ENCODE measurements at places on chromosomes 12 and 14.

DNA sequence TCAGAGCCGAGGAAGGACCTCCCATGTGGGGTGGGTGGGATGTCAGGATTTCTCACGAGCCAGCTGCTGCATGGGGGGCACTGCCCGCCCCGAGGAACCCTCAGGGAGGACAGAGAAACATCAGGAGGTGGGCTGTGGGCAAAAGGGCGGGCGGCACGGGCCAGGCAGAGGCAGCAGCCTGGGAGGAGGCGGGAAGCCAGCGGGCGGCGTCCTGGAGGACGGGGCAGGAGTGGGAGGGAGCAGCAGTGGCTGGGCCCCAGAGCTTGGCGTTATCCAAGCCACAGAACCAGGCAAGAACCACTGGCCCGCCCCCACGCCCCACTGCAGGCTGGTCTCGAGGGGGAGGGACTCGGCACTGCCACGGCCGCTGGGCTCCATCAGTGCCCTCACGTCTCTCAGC, 2.4 kb downstream of the C14orf180 start:
- DNase-seq: no peak

GRCh38 chr12:86660488-86661147, 404.4 kb upstream of the MGAT4C start:
- DNase-seq: no peak

DNA sequence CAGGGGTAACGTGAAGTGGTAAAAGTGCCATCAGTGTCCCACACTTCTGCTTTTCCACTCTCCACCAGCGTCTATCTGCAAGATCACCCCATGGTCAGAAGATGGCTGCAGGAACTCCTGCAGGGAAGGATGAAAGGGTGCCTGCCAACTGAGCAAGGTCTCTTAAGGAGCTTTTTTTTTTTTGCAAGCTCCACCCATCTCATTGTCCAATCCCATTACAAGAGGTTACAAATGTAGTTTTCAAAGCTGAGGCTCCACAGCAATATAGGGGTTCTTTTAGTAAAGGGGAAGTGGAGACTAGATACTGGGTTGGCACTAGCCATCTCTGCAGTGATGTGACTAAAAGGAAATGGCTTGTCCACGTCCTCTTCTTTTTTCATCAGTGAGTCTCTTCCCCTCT, 5.9 kb upstream of the BHLHE41 start:
- no peak for DNase-seq

GRCh38 chr12:132604668-132605441, 5.5 kb downstream of the LRCOL1 start:
- no peak for DNase-seq

- no peak for DNase-seq
These were observed 68.8 kb downstream of the TMX1 start for GRCh38 chr14:51308866-51309265.

GRCh38 chr12:84694116-84694515, 218.5 kb downstream of the SLC6A15 start:
- peak; percentile 83 for DNase-seq

DNA sequence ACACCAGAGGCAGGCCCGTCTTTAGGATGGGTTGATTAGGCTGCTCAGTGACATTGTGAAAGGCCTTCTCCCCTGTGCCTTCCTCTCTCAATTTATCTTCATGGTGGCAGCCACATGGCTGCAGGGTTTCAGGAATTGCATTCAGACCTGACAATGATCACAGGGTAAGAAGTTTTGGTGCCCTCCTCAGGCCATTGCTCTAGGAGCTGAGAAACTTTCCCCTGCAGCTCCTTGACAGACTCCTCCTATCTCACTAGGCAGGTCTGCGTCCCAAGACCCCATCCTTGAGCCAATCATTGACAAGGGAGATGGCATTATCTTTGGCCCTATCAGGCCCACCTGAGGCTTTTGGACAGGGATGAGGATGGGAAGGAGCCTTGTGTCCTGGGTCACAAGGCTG, 57.4 kb upstream of the ANO4 start:
- no peak for DNase-seq

GRCh38 chr12:69540987-69541386, 44.3 kb upstream of the CCT2 start:
- no peak for DNase-seq

- DNase-seq: peak; percentile 49
These were observed 62.8 kb upstream of the RFLNA start for GRCh38 chr12:124231980-124232653.

- DNase-seq: no peak
These were observed 87.9 kb downstream of the PHLDA1 start for GRCh38 chr12:75943730-75944096.

DNA sequence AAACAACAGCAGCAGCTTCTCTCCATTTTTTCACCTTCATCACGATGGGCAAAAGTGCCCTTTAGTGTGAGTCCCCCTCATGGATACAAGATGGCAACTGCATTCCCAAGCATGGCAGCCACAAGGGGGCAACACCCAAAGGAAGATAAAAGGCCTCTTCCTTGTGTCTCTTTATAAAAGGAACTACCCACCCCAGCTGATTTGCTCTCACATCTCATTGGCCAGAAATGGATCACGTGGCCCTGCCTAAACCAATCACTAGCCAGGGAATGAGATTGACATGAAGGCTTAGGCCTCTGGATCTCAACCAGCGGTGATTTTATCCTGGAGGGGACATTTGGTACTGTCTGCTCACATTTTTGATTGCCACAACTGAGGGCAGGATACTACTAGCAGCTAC, 21.9 kb upstream of the IFT81 start:
- DNase-seq: no peak

GRCh38 chr12:84631020-84631419, 281.6 kb downstream of the SLC6A15 start:
- no peak for DNase-seq

DNA sequence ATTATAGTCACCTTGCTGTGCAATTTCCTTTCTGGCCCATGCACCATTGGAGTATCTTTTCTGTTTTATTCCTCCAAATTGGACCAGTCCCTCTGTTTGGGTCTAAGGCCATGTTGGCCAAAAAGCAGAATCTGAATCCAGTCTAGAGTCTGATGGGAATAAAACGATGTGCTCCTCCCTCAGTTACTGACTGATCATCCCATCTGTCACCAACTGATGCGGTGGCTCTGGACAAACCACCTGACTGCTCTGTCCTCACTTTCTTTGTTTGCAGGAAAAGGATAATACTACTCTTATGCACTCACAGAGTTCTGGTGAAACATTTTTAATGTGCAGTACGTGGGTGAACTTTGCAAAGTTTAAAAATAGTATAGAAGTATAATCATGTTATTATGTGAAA, 120.2 kb upstream of the HIF1A start:
- no peak for DNase-seq

DNA sequence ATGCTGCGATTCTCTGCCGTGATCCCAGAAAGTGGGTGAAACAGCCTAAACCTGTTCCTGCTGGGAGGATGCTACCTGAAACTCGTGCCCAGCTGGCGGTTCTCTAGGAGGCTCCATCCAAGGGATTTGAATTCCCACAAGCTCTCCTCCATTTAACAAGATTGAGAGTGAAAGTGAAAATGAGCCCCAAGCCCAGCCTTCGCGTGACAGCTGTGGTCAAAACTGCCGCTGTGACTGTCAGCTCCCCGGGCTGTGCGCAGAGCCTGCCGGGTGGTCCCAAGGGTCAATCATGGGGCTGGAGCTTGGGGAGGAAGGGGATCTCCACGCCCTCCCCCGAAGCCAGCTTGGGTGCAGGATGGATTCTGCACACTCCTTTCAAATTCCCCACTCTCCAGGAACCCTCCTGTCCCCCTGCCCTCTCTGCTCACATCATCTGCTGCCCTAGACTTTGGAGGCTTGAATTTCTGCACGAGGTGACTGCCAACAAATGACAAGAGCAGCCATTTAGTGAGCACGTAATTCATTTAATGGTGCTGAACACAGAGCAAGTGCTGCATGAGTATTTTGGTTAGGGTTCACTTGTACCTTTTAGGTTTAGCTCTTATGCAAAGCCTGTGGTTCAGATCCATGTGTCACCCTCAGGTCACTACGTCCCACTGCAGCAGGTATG, 5.3 kb downstream of the ASB2 start:
- no peak for DNase-seq

- no peak for DNase-seq
These were observed 2.4 kb downstream of the DHRS2 start for GRCh38 chr14:23638414-23639047.

GRCh38 chr14:21106176-21106497, 5.3 kb downstream of the TMEM253 start:
- no peak for DNase-seq

GRCh38 chr12:54006559-54007220, 2.1 kb upstream of the HOXC8 start:
- DNase-seq: no peak

GRCh38 chr12:59627582-59627981, 31.8 kb downstream of the SLC16A7 start:
- no peak for DNase-seq

DNA sequence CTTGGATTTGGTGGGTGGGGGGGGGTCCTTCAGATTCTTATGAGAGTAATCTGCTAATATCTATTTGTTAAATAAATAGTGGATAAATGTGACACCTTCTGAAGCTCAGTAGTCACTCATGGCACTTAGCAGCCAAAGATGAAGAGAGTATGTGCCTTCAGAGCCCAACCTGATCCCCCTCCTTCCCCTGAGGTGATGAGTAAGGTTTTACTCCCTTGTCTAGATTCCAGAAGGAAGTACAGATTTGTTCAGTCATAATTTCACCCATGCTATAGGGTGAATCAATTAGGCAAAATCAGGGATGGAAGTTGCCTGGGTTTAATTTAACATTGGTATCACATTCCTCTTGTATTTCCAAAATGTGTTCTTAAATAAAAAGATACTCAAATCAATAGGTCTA, 340.3 kb upstream of the ATP2B1 start:
- no peak for DNase-seq

DNA sequence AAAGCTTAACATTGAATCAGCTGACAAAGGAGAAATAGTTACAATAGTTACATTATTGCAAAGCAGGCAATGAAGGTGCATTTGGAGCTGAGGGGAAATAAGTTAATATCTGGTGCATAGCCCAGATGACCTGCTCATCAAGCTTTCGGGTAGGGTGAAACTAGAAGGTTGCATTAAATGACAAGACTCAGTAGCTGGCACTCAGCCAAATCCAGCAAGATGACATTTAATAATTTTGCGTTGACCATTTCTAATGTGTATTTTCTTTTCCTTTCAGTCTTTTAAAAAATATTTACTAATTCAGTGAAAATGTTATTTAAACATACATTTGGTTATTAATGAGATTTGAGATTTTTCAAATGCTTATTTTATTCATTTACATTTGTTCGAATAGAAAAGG, 188.6 kb downstream of the SLC5A8 start:
- no peak for DNase-seq

DNA sequence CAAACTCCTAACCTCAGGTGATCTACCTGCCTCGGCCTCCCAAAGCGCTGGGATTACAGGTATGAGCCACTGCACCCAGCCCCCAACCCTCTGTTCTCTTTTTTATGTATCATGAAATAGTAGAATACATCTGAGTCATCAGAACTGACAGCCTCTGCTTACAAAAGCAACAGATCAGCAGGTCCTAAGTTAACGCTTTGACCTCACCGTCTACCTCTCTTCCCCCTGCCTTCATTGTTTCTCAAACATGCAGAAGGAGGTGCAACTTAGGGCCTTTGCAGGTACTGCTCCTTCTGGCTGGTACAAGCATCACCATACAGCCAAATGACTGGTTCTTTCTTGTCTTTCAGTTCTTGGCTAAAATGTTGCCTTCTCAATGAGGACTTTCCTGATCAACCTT, 249.2 kb downstream of the PAWR start:
- DNase-seq: no peak

DNA sequence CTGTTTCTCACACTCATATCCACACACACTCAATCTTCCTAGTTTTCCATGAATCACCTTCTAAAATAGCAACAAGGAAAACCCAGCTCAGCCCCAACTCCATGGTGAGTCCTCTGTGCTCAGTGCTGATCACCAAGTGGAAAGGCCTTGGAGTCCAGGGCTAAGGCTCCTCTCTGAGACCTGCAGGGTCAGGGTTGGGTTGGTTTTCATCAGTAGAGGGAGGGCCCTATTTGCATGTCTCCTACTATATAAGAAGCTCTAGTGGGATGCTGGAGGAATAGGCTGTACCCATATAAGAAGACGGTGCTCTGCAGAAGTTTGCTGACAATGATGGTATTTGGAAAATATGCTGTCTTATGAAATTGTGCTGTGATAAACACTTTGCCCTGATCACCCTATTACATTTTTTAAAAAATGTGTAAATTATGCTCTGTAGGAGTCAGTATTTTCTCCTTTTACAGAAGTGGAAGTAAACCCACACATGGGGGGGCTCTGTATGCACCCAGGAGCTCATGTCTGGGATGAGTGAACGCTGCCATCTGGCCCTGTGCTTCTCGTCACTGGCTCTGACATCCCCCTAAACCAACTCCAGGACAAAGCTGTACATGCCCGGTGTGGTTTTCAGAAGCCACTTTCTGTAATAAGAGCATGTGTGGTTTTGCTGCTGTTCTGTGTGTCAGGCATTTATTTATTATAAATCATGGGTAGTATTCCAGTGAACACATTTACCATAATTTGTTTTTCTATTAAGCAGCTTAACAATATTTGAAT, 536.3 kb downstream of the TMEM121 start:
- DNase-seq: no peak

DNA sequence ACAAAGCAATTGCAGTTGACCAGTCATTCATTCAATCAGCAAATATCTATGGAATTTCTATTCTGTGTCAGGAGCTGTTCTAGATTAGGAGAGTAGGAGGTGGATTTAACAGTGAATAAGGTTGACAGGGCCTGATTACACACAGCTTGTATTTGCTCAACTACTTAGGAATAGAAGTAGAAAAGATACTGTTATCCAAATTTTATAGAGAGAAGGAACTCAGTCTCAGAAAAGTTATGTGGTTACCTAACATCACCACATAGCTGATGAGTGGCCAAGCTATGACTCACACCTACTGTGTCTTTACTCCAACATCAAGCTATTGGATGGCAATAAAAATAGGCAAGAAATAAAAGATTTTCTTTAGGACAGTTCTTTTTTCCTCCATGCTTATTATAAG, 374.8 kb downstream of the RMST start:
- DNase-seq: no peak

DNA sequence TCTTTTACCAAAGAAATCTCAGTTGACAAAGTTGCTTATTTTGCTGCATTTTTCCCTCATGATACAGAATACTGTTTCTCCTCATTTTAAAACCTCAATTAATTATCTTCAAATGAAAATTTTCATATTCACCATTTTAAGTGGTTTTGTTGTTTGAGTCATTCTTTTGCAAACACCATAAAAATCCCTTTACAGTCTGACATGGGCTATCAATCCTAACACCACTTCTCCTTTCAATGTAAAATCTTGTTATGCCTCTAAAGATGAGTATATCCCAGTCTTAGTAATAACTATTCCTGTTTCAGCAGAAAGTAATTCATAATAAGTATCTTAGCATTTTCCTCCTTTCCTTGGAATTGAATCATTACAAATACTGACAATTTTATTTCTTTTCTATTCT, 192.2 kb downstream of the SYT1 start:
- DNase-seq: no peak

GRCh38 chr12:1922985-1923384, 4.5 kb upstream of the CACNA2D4 start:
- DNase-seq: no peak

GRCh38 chr14:94544726-94545125, 16.5 kb upstream of the SERPINA4 start:
- DNase-seq: no peak

GRCh38 chr12:45235087-45236025, 19.5 kb downstream of the ANO6 start:
- no peak for DNase-seq

Measured in NCI-H2081 treated with DMSO at 0.1 percent for 48 hours (cell line).